Spinal cord (tissue), 10 donors: ENCODE measurements at places on chromosomes 2 and 18. TPM values are rescaled to one million over a fixed set of nuclear protein-coding genes. Genes with fewer than 3 reads are reported as not detected.

The HOXD9 gene
- polyA plus RNA-seq: 3.0 TPM

The TUBB8B gene
- polyA plus RNA-seq: 0.65 TPM

The FLACC1 gene
- 5.0 TPM for polyA plus RNA-seq

The IL36RN gene
- not detected for polyA plus RNA-seq

The GALNT1 gene
- polyA plus RNA-seq: 67.8 TPM

The LOXHD1 gene
- 0.29 TPM for polyA plus RNA-seq

The TDRD15 gene
- polyA plus RNA-seq: 0.08 TPM

The NMS gene
- 1.5 TPM for polyA plus RNA-seq

The CXCR1 gene
- polyA plus RNA-seq: not detected

The AKAIN1 gene
- 2.8 TPM for polyA plus RNA-seq

The TUBA4A gene
- 73.6 TPM for polyA plus RNA-seq

The LIMS3 gene
- polyA plus RNA-seq: 1.6 TPM

The ACTG2 gene
- 6.9 TPM for polyA plus RNA-seq

The CYP26B1 gene
- 3.6 TPM for polyA plus RNA-seq

The FAM117B gene
- polyA plus RNA-seq: 25.1 TPM

The TNFAIP6 gene
- 1.5 TPM for polyA plus RNA-seq

The SLC9A4 gene
- polyA plus RNA-seq: 0.08 TPM

The RGPD5 gene
- 14.0 TPM for polyA plus RNA-seq

The GCC2 gene
- 24.5 TPM for polyA plus RNA-seq

The DSG4 gene
- polyA plus RNA-seq: not detected

The PLEK gene
- polyA plus RNA-seq: 5.2 TPM

The GALNT3 gene
- 12.4 TPM for polyA plus RNA-seq

The TUBA3E gene
- not detected for polyA plus RNA-seq

The CHRND gene
- polyA plus RNA-seq: 0.74 TPM

The FKBP1B gene
- polyA plus RNA-seq: 105 TPM

The FAP gene
- polyA plus RNA-seq: 11.4 TPM

The MAP2 gene
- polyA plus RNA-seq: 397 TPM

The CXCR4 gene
- polyA plus RNA-seq: 60.3 TPM

The FSIP2 gene
- polyA plus RNA-seq: 1.0 TPM

The ACTR3 gene
- polyA plus RNA-seq: 174 TPM

The HOXD11 gene
- polyA plus RNA-seq: 0.51 TPM

The EML4 gene
- polyA plus RNA-seq: 37.3 TPM

The EPB41L5 gene
- polyA plus RNA-seq: 26.0 TPM

The GYPC gene
- polyA plus RNA-seq: 20.2 TPM

The RNF152 gene
- 31.4 TPM for polyA plus RNA-seq

The SCN2A gene
- 44.1 TPM for polyA plus RNA-seq

The BCL2 gene
- polyA plus RNA-seq: 19.4 TPM

The CROCC2 gene
- 3.0 TPM for polyA plus RNA-seq

The C2orf15 gene
- polyA plus RNA-seq: 4.6 TPM

The DSEL gene
- polyA plus RNA-seq: 17.4 TPM

The G6PC2 gene
- polyA plus RNA-seq: not detected

The TYW5 gene
- polyA plus RNA-seq: 12.5 TPM

The SKA1 gene
- polyA plus RNA-seq: 3.5 TPM

The CNRIP1 gene
- polyA plus RNA-seq: 126 TPM

The ADAM17 gene
- polyA plus RNA-seq: 39.6 TPM

The CNNM3 gene
- polyA plus RNA-seq: 37.0 TPM

The SCYGR4 gene
- polyA plus RNA-seq: 0.57 TPM

The BZW1 gene
- polyA plus RNA-seq: 177 TPM

The POTEE gene
- polyA plus RNA-seq: not detected

The TNS1 gene
- polyA plus RNA-seq: 61.9 TPM

The ALPP gene
- polyA plus RNA-seq: 0.30 TPM

The NLRC4 gene
- polyA plus RNA-seq: 1.5 TPM

The PIK3C3 gene
- polyA plus RNA-seq: 34.9 TPM

The NOTO gene
- not detected for polyA plus RNA-seq

The ATP8B1 gene
- polyA plus RNA-seq: 3.4 TPM

The POTEJ gene
- polyA plus RNA-seq: not detected

The TTR gene
- polyA plus RNA-seq: 0.27 TPM
